ENCODE measurements at places on chromosomes 12 and 14.

DNA sequence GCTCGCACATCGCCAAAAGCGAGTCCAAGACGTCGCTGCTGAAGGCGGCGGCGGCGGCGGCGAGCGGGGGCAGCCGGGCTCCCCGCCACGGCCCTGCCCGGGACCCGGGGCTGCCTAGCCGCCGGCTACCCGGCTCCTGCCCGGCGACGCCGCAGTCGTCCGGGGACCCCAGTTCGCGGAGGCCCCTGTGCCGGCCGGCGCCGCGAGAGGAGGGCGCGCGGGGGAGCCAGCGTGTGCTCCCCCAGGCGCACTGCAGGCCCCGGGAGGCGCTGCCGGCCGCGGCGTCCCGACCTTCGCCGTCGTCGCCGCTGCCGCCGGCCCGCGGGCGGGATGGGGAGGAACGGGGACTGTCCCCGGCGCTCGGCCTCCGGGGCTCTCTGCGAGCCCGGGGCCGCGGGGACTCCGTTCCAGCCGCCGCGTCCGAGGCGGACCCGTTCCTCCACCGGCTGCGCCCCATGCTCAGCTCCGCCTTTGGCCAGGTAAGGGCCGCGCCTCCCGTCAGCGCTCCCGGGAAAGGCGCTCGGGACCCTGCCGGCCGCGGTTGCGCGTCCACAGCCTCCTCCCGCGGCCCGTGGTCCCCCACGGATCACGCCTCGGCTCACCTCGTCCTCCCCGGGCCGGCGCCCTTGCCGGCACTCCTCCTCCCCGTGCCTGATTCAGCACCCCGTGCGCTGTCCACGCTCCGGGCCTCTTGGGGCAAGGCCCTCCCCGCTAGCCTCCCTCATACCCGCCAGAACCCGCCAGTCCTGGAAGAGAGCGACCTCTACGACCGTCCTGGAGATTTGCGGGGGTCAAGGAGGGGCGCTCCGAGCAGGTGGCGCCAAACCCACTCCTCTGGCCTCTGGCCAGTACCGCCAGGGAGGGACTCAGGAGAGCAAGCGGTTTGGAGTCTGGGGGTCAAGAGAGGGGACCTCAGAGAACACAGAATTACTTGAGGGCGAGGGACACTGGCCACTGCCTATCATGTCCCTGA is 721 bp downstream of the CABP1 start:
- no peak for DNase-seq

- DNase-seq: no peak
Measured at GRCh38 chr12:105874121-105874520, 264.6 kb downstream of the NUAK1 start.

DNA sequence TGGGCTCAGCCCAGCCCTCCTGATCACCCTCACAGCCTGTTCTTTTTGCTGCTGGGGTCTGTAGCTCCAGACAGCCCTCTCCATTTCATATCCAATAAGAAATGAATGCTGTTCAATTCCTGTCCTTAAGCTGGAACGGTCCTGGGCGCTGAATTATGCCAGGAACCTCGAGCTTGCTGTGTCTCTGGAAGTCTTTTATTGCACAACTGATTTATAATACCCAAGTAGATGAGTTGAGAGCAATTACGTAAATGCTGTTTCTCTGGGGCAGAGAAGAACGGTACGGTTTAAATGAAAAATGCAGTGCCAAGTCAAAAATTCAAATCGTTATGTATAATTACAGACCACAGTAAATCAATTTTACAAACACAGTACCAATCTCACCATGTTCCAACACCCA is 161.0 kb downstream of the SAMD4A start:
- DNase-seq: no peak

GRCh38 chr12:110179291-110179690 is 55.1 kb downstream of the IFT81 start:
- DNase-seq: no peak

- DNase-seq: no peak
Measured at GRCh38 chr12:131908092-131909080, 14.0 kb downstream of the ULK1 start.

Data from esophagus squamous epithelium (tissue), 5 donors.